ENCODE measurements at places on chromosomes 3 and 15. TPM values are rescaled to one million over a fixed set of nuclear protein-coding genes. Genes with fewer than 3 reads are reported as not detected.

The CHRFAM7A gene
- total RNA-seq, result 1.6 TPM

The BCL2A1 gene
- total RNA-seq, result not detected

The GABRA5 gene
- 1.7 TPM for total RNA-seq

The GALK2 gene
- 28.9 TPM for total RNA-seq

The C3orf62 gene
- 6.0 TPM for total RNA-seq

The MITF gene
- total RNA-seq, result 25.9 TPM

The IL17RB gene
- total RNA-seq, result 3.7 TPM

The PLSCR2 gene
- not detected for total RNA-seq

The ATP8B4 gene
- 0.79 TPM for total RNA-seq

The MRPS25 gene
- 29.3 TPM for total RNA-seq

The CCDC39 gene
- not detected for total RNA-seq

The C3orf20 gene
- total RNA-seq, result 0.09 TPM

The CD86 gene
- total RNA-seq, result not detected

The KCNMB3 gene
- 1.8 TPM for total RNA-seq

The ACSBG1 gene
- 6.9 TPM for total RNA-seq

The PTX3 gene
- 3.6 TPM for total RNA-seq

The GP5 gene
- total RNA-seq, result 4.1 TPM

The SEC62 gene
- total RNA-seq, result 61.2 TPM

The MANF gene
- total RNA-seq, result 97.0 TPM

The DYNLT2B gene
- 51.1 TPM for total RNA-seq

The SYNPR gene
- not detected for total RNA-seq

The DUOX1 gene
- 1.5 TPM for total RNA-seq

The PDZRN3 gene
- total RNA-seq, result 19.0 TPM

The GOLGA8G gene
- not detected for total RNA-seq

The CCDC9B gene
- 1.4 TPM for total RNA-seq

The RLBP1 gene
- total RNA-seq, result not detected

The HDDC3 gene
- total RNA-seq, result 13.0 TPM

The MSL2 gene
- total RNA-seq, result 23.6 TPM

The KATNBL1 gene
- 30.4 TPM for total RNA-seq

The SMCO1 gene
- total RNA-seq, result not detected

The ITGB5 gene
- total RNA-seq, result 34.2 TPM

The EXD1 gene
- total RNA-seq, result 1.3 TPM

The GOLGA6B gene
- total RNA-seq, result 1.4 TPM

The NCK1 gene
- total RNA-seq, result 43.7 TPM

The ACOX2 gene
- 1.2 TPM for total RNA-seq

Data from motor neuron (in vitro differentiated cells).